OCI-LY7 (cell line): ENCODE measurements at places on chromosomes 2 and 18.
A peak's percentile ranks its signal among the peaks of the same experiment; 100 is the strongest.

DNA sequence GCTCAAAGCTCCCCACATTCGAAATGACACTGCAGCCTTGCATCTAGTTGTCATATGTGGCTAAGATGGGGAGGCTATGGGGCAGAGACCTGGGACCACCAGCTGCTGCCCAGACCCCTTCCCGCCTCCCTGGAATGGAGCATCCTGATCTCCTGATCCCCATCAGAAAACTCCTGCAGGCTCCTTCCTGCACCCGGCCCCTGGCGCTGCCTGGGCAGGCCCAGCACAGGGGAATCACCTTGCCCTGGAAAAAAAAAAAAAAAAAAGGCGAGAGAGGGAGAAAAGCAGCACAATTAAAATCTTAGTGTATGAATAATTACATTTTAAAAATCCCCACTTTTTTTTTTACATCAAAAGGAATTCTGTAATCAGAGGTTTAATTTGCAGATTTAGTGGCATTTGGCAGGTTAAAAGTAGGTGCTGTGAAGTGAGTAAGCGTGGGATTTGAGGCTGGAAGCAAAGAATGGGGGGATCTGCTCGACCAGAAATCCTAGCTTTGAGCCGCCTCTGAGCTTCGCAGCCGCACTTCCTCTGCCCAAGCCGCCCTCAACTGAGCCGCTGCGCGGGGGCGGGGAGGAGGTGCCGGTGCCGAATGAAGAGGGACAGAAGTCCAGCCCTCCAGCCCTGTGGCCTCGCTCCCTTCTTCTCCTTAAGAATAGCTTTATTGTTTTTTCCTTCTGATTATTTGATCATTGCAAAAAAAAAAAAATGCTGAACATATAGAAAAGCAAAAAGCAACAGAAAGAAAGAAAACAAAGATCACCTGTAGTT lies 30.0 kb downstream of the THNSL2 start:
- no peak for DNase-seq

DNA sequence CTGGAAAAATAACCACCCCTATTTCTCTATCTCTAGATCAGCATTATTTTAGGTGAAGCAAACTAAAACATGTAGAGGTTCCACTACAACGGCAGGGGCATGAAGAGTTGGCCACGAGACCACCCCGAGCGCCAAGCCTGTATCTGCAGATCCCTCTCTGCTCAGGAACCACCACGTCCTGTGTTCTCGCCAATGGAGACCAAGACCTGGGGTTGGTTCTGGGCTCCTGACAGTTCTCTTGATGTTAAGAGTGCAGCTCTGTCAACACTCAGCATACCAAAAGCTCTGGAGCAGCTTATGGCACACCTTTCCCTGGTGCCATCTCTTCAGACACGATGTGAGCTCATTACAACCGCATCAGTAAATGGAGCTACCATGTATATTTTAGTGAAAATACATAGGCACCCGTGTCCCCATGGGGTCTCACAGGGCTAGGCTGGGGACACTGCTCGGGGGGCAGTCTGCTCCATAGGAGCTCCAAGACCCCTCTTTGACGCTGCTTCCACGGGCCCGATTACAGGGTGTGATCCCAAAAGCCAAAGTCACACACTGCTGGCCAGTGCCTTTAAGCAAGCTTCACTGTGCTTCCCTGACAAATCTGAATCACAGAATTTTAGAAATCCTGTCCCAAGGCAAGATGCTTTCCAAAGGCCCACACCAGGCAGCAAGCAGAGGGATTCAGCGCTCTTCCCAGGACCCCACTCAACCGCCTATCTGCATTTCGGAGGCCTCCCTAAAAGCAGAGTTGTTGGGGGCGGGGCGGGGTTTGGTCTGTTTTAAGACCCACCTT lies 72.2 kb downstream of the EMILIN2 start:
- no peak for DNase-seq

GRCh38 chr2:128170776-128171175 lies 79.8 kb downstream of the UGGT1 start:
- DNase-seq: no peak

DNA sequence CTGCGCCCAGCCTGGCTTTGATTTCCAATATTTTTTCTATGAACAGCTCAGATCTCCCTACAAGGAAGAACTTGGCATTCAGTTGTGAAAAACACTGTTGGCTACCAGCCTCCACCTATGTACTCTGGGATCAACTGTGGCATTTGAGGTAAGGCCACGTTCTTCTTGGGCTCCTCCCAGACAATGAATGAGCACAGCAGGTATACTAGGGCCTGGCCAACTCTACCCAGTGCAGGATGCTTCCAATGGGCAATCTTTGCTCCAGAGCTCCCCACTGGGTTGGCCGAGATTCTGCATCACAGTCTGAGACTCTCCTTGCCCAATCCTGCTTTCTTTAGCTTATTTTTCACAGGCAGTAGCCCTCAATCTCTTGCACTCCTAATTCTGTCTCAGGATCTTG lies 75.9 kb downstream of the TMEM131 start:
- no peak for DNase-seq

- DNase-seq: peak; percentile 15
Observed at GRCh38 chr2:112996635-112997034, 8.6 kb upstream of the IL36A start.

GRCh38 chr2:66865161-66865560 lies 430.2 kb downstream of the MEIS1 start:
- no peak for DNase-seq

- no peak for DNase-seq
Observed at GRCh38 chr2:50320721-50321120, 711.2 kb downstream of the NRXN1 start.

- no peak for DNase-seq
Observed at GRCh38 chr2:92326-92725, 46.0 kb upstream of the FAM110C start.

DNA sequence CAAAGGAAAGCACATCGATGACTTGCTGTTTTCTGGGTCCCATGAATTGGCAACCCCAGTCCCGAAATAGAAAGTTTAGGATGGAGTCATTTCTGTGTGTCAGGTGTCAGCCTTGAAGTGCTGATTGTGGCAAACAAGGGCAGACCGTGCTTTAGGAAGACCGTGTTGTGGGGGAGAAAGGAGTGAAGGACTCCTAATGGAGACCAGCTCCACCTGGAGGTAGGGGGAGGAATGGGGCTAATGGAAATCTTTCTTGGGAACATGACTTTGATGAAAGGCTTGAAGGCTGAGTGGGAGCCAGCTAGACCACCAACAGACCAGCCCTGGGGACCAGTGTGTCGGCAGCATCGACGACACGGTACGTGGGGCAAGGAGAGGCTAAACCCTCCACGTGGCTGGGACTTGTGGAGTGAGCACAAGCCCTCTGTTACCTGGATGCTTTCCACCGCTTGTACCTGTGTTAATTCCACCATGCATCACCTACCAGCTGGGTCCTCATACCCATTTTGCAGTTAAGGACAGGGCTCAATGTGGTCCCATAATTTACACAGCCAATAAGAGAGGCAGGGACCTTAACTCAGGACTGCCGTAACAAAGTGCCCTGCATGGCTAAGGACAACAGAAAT lies 104.2 kb downstream of the SH3BP4 start:
- DNase-seq: peak; percentile 45

DNA sequence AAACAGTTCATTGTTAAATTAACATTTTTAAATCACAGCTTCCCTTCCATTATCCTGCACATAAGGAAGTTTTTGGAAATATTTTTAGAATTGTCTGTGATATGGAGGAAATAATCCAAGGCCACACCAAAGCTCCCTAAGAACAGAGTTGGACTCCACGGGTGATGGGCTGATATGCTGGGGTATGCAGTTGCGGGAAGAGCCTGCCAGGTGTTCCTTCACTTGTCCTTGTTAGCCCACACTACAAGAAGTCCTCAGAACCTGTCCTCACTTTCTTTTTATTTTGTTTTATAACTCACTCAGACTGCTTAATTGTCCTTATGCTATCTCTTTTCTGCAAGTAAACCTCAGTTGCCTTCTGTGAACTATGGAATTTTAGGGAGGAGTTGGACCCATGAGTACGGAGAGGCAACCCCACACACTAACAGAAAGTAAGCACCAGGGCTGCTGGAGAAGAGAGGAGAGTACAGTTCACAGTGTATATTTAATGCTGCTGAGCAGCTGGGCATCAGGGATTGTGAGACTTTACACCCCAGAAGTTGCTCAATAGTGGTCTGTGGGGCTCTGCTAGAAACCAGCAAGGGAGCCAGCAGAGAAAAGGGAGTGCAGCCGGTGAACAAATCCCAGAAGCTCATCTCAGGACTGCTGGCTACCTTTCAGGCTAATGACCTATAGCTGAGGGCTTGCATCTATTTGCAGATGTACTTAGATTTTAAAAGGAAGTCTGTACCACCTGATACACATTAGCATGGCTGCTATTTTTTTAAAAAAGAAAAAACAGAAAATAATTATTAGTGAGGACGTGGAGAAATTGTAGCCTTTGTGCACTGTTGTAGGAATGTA lies 280.1 kb upstream of the STON1 start:
- DNase-seq: no peak

- DNase-seq: no peak
Observed at GRCh38 chr2:28414583-28414982, 21.9 kb downstream of the FOSL2 start.

- DNase-seq: no peak
Observed at GRCh38 chr2:110969696-110970095, 151.0 kb upstream of the BCL2L11 start.

- DNase-seq: no peak
Observed at GRCh38 chr2:23793476-23793875, 133.4 kb downstream of the ATAD2B start.

- no peak for DNase-seq
Observed at GRCh38 chr2:85308896-85309555, 18.8 kb downstream of the TGOLN2 start.

GRCh38 chr2:133956434-133956935 lies 297.4 kb upstream of the MGAT5 start:
- DNase-seq: no peak
